ENCODE measurements at places on chromosomes 6 and 20.

- DNase-seq, result no peak
Observed at GRCh38 chr6:154353626-154354025, 3.0 kb downstream of the IPCEF1 start.

- no peak for DNase-seq
Observed at GRCh38 chr6:36384095-36384494, 3.4 kb downstream of the ETV7 start.

GRCh38 chr6:123565529-123565928 is 71.2 kb downstream of the TRDN start:
- no peak for DNase-seq

GRCh38 chr6:169795196-169795595 is 43.8 kb downstream of the ERMARD start:
- no peak for DNase-seq

DNA sequence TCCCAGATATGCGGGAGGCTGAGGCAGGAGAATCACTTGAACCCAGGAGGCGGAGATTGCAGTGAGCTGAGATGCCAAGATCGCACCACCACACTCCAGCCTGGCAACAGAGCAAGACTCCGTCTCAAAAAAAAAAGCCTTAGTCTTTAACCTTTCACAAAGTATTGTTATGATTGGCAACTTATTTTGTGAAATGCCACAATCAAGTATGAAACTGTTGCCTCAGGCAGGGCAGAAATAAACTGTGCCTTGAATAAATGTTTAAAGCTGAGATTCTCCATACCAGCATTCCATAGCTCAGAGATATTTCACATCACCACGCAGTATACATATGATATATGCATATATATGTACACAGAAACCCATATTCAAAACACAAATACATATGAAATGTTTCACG is 120.1 kb upstream of the CCDC28A start:
- no peak for DNase-seq

DNA sequence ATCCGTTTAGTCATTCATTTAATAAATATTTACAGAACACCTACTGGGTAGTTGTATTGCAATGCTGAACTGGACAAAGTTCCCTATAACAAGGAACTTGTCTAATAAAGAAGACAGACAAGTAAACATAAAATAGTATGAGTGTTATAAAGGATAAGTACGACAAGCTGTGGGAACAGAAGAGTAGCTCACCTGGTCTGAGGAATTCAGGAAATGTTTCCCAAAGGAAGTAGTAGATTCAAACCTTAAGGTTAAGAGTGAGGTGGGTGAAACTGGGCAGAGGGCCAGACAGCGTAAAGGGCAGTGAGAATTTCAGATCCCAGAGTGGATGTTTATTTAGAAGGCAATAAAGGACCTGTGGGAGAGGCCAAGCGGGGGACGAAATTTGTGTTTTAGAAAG is 72.3 kb upstream of the CD2AP start:
- no peak for DNase-seq

DNA sequence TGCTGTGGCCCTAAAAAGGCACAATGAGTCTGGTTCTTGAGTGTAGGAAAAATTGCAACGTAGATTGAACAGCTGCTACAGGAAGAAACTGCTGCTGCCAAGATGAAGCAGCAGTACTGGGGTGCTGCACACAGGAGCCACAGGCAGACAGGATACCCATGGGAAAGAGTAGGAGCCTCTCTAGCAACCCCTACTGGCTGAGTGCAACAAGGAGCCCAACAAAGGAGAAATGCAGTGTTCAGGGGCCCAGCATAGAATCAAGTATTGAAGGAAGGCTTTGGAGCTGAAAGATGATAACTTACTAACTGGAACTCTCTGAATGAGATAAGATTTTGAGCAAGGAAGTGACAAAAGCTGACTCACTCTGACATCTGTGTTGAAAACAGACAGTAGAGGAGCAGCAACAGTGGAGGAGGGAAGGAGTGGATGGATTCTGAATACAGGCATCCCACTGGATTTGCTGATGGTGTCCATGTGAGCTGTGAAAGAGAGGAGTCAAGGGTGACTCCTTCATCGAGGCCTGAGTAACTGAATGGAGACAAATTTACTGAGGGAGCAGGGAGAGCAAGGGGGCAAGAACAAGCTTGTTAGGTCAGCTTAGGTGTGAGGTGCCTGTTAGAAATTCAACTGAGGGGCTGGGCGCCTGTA is 534.7 kb upstream of the JARID2 start:
- DNase-seq, result no peak

DNA sequence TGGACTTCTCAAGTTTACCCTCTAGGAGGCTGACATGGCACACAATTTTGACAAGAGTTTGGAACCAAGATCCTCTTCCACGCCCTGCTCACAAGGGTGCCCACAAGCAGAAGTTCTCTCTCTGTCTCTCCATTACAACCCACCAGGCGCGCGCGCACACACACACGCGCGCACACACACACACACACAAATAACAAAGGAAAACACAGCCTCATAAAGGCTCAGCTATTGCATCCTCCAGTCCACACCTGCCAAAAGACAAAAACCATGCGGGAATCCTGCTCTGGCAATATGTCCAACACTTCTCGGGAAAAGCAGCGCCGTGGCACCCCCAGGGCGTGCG is 870 bp downstream of the PAK5 start:
- DNase-seq, result no peak

- DNase-seq, result no peak
Observed at GRCh38 chr6:88492241-88492640, 326.1 kb upstream of the CNR1 start.

DNA sequence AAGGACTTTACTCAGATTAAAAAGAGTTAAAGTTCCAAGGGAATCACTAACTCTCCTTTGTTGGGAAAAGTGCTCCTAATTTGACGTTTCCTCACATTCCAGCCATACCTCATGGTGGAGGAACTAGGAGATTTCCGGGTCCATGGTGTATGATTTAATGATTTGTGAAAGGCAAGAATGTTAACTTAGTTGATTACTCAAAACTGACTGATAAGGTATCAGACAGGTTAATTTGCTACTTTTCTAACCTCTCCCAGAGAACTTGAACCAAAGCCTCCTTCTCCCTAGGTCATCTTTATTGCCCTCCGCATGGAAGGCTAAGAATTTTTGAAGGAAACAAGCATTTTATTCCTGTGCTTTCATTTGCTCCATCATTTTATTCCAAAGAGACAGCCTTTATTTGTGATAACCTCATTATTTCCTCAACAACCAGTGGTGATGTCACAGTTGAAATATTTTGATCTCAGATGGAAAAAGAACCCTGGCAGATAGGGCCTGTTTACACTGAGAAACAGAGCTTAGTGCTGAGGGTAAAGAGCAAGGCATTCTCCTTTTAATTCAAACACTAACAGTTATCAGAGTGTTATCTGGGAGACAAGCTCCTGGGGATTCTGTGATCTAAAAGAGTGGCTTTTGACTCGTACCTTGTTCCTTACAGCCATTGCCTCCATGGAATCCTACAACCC is 57.4 kb upstream of the BMP2 start:
- no peak for DNase-seq

DNA sequence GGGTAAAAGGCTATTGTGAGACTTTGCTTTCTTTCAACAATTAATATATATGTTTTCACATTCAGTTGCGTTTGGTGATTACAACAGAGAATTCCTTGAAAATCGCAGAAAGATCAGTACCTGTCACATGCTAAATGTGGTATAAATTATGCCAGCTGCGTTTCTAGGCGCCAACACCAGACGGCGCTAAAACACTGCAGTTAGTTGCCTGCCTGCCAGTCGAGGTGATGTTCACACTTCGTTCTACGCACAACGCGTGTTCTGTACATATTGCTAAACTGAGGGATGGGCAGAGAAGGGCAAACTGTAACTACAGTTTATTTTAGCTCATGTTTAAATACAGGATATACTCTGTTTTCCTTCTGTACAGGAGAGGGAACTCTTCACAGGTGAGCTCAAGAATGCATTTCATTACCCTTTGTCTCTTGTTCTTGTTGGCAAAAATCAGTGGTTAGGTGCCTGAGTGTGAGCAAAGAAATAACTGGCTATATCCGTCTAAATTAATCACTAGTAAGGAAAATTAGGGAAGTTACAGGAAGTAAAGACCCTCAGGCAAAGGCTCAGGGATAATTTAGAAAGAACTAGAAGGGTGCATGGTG is 100.1 kb upstream of the RGS17 start:
- DNase-seq, result no peak

GRCh38 chr20:37294262-37294981 is 5.0 kb downstream of the MANBAL start:
- no peak for DNase-seq

GRCh38 chr6:88443554-88443953 is 277.4 kb upstream of the CNR1 start:
- DNase-seq, result no peak

- no peak for DNase-seq
Observed at GRCh38 chr6:18472941-18473340, 85.8 kb downstream of the RNF144B start.

DNA sequence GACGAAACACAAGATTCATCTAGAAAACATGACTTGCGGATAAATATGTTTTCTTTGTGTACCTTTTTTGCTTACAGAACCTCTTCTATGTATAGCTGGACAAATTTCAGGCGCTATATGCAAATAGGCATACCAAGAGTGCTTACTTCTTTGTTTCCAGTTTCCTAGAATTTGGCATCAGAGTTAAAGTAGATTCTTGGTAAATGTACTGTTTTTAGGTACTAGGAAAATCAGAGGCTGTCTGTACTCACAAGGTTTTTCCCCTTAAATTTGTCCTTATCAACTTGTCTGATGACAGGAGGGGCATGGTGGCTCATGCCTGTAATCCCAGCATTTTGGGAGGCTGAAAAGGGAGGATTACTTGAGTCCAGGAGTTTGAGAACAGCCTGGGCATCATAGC is 124.9 kb upstream of the TMEM170B start:
- DNase-seq, result no peak

DNA sequence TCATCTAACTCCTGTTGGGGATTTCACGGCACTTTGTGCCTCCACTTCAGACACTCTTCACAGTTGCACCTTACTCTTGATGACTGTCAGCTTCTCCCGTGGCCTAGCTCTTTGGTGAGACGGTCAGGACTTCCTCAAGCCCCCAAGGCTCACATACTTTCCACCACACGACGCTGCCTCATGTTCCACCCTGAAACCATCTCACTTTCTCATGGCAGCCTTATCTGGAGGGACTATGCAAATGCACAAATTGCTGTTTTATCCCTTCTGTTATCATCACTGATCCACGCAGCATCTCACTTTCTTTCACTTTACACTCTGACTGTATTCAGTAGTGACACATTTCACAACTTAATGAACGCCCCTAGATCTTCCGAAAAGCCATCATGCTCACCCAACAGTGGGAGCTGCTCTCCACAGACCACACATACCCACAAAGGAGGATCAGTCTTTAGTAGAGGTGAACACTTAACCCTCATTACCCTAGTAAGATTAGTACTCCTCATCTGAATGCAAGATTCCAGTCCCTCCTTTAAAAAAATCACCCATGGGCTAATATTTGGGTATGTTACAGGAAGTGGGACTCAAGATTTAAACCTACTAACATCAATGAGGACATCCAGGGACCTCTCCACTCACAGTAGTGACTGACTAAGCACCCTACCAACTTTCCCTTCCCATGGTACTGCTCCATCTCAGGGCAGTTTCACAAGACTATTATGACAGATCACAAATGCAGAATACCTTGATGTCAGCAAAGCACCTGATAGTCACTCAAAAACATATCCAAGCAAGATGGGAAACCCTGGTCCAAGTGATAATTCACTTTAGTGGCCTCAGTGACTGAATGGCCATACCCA is 35.4 kb downstream of the FYN start:
- no peak for DNase-seq

- no peak for DNase-seq
Observed at GRCh38 chr20:5357946-5358345, 41.2 kb upstream of the PROKR2 start.

DNA sequence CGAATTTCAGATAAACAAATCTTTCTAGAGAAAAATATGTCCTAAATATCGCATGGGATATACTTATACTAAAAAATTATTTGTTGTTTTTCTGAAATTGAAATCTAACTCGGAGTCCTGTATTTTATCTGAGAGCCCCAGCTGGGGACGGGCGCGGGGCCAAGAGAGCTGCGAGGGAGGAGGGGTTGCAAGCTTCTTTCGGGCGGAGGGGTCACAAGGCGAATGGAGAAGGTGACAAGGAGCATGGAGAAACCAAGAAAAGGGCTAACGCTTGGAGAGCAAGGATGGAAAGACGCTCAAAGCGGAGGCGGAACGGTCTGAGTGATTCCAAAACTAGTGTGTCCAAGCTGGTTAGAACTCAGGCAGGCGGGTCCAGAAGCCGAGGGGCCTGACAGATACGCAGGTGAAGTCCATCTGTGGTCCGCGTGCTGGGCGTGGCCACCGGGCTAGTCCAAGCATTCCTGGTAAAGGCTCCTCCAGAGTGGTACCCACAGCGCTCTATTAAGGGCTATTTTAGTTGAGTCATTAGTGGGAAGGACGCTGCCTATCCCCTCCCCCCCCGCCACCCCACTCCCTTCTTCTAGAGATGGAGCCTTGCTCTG is 41.5 kb upstream of the ZNFX1 start:
- no peak for DNase-seq

DNA sequence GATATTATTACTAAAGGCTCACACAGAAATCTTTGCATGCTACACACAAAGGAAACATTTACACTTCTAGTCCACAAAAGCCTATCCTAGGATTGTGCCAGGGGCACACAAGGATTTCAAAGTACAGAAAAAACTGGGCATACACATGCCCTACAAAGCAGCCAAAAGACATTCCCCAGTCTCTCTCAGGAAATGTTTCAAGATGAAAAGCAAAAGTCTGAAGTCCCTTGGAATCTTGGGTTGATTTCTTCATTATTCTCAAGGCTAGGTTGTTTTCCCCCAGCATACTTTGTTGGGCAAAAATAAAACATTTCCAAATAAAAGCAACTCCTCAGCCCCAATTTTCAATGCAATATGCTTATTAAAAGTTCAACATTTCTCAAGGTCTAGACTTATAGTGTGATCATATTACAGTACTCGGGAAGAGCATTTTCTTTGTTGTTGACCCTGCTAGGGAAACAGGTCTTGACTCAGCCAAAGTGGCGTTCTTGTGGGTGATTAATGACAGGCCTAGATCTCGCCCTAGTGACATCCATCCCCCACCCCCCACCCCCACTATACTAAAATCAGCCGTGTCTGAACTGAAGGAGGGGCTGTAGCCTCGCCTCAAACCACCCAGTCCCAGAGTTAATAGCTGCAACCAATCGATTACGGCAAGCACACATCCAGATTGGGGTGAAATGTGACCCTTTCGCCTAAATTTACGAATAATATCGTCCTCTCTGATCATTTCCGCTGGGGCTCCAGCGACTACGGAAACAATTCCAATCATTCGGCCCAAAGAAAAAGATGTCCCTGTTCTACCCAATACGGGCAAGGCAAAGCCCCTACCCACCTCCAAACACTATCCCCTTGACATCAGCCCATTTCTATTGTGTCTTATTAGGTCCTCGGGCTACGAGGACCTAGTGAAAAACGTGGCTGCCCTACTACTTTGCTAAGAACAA is 1.4 kb downstream of the AKIRIN2 start:
- no peak for DNase-seq

GRCh38 chr6:36333171-36333895 is 3.4 kb downstream of the BNIP5 start:
- DNase-seq, result no peak

DNA sequence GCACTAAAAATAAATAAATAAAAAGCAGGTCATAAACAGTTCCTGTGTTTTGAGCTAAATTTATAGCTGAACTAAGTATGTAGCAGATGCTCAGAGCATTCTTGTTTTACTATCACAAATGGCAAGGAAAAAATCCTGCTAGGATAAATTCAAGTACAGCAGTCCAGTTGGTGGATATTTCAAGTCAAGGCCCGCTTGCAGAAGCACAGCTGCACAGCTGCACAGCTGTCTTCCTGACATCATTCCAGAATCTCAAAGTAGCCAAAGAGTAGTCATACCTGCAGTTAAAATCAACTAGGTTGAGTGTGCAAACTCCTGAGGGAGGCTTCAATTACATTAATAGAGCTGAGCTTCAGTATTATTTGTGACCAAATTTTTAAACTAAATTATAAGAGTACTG is 297.7 kb upstream of the MANEA start:
- no peak for DNase-seq

Data from stimulated activated CD8-positive, alpha-beta memory T cell treated with anti-CD3 and anti-CD28 coated beads, Interleukin-15, amount 100 ng/mL, for 24 hours (primary cell).